ENCODE measurements at places on chromosomes 11 and 22. TPM values are rescaled to one million over a fixed set of nuclear protein-coding genes. Genes with fewer than 3 reads are reported as not detected.

- DNase-seq, result no peak
Measured at GRCh38 chr11:26993965-26994457, at the start of gene FIBIN. Gene FIBIN (plus strand): TSS chr11:26994112. CDS start chr11:26994527, 415 bp downstream.

DNA sequence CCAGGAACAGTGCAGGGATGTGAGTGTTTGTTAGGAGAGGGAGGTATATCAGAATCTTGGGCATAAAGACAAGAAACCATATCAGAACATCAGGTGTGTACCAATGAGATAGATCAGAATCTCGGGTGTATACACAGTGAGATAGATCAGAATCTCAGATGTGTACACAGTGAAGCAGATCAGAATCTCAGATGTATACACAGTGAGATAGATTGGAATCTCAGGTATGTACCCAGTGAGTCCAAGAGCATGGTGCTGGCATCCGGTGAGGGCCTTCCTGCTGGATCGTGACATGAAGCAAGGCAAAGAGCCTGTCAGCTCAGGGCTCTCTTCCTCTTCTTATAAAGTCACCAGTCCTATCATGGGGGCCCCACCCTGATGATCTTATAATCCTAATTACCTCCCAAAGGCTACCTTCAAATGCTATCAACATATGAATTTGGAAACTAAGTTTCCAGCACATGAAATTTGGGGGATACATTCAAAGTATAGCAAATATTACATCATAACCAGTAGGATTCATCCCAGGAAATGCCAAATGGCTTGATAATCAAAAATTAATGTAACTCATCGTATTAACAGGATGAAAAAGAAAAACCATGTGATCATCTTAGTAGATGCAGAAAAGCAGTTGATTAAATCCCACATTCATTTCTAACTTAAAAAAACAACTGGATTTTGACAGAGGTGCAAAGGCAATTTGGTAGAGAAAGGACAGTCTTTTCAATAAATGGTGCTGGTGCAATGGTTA lies 28.6 kb downstream of the PPARA start:
- peak; percentile 82 for DNase-seq

DNA sequence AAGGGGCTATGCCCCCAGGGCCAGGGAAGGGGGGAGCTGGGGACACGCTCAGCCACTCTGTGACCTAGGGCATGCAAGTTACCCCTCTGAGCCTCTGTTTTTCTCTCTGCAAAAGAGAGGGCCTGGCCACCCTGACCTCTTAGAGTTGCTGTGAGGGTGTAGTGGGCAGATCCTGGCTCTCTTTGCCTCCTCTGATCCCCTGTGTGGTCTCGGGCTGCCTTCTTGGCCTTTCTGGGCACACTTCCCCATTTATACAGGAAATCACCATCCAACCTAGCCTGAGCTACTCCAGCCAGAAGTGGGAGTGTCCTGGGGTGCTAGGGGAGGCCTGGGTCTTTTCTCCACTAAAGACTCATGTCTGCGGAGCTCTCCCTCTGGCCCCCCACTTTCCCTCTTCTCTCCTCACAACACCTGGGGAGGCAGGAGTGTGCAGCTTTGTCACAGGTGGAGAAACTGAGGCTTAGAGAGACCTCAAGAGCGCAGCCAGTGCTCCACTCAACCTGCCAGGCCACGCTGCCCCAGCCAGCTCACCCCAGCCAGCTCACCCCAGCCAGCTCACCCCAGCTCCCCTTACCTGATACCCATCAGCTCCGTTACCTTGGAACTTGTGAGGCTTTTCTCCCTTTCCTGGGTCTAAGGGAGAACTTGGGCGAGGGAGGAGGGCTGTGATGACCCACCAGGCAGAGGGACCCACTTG lies 1.4 kb downstream of the AIFM3 start:
- DNase-seq, result no peak

DNA sequence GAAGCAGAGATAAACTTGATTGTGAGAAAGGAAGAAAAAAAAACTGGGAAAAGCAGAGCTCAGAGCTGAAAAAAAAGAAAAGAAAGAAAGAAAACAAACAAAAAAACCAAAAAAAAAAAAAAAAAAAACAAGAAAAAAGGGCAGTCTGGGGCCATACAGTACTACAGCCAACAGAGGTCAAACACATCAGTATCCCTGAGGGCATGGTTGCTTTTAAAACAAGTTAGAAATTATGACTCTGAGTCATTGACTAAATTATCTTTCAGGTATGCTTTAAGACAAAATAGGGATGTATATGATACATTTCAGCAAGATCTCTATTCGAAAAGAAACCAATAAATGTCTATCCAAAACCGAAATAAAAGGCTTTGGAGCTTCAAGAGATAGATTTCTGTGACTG lies 37.1 kb upstream of the TLCD5 start:
- DNase-seq, result peak; percentile 40

Gene ACRV1
- not detected for total RNA-seq

Gene FAM83F
- 5.5 TPM for total RNA-seq

GRCh38 chr11:64758330-64759079 lies 1.3 kb downstream of the PYGM start:
- no peak for DNase-seq

- DNase-seq, result no peak
Measured at GRCh38 chr11:107102692-107103477, 84.6 kb upstream of the GUCY1A2 start.

GRCh38 chr22:20354238-20354975 lies 34.5 kb upstream of the DGCR6L start:
- DNase-seq, result no peak

DNA sequence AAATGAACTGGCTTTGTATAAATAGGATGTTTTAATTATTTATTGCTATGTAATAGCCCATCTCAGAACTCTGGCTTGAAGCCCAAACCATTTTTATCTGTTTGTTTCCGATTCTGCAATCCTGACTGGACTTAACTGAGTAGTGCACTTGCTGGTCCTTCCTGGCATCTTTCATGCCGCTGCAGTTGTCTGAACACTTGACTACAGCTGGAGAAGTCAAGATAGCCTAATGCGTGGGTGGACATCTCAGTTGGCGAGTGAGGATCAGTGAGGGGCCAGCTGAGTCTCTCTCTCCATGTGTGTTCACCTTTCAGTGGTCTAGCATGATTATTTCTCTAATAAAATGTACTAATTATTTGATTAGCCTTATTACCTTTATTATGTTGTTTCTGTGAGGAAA lies 105.8 kb downstream of the PRMT3 start:
- DNase-seq, result no peak

Gene MUC6
- 0.18 TPM for total RNA-seq

DNA sequence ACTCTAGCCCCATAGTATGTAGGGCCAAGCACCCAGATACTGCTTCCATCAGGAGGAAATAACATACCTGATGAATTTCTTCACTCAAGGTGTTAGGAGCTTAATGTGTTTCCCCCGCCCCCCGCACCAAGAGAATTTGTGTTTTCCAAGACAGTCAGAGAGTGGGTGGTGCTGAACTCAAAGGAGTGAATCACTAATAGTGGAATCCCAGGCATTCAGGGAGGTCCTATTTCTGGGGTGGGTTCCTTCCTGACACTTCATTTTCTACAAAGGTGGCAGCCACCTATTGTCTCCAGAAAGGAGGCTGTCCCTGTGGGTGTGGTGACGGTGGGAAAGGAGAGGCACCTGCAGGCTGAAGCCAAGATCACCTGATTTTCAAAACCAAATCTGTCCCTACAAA lies 50.8 kb upstream of the ELF5 start:
- peak; percentile 71 for DNase-seq

GRCh38 chr11:119666463-119667131 lies 62.4 kb downstream of the NECTIN1 start:
- peak; percentile 89 for DNase-seq

DNA sequence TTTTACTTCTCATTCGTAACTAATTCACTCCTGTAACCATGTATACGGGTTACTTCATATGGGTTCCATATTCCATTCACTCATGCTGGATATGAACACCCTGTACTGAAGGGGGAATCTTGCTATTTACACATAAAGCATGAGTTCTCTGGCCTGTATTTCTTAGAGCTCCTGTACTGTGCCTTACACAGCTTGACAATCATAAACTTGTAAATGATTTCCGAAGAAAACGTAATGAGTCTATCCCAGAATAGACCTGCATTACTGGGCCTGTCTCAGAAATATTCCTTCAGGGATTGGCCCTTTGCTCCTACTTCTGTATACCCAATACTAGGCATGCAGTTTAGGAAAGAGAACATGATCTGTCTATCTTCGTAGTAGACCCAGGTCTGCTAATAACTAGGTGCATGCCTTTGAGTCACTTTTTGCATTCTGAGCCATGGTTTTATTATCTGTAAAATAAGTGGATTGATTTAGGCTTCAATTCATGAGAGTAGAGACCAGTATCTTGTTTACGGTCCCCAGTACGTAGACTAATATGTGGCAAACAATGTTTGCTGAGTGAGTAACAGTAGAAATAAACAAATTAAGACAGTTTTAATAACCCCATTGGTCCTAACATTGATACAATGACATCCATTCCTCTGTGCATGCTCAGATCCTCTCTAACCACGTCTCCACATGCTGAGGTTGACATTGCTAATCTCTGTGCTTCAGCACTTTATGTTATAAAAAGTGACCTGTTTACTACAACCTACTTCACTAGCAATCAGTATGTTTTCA lies 1.2 kb downstream of the CCDC34 start:
- DNase-seq, result peak; percentile 55

Gene PARVG
- total RNA-seq, result not detected

DNA sequence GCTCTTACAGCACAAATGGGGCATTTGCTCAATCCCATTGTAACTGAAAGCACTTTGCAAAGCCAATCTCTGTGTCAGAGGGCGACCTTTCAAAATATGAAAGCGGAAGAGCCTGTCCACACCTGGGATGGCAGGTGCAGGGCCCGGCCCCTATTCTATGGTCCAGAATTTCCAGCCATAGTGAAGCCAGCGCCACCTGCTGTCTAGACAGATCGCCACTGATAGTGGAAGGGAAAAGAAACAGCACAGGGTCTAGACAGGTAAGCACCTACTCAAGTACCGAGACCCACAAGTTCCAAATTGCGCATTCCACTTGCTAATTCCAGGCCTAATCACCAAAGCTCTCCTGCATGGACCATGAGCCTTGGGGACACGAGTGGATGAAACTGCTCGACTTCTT lies 141.4 kb downstream of the NTM start:
- DNase-seq, result peak; percentile 67

DNA sequence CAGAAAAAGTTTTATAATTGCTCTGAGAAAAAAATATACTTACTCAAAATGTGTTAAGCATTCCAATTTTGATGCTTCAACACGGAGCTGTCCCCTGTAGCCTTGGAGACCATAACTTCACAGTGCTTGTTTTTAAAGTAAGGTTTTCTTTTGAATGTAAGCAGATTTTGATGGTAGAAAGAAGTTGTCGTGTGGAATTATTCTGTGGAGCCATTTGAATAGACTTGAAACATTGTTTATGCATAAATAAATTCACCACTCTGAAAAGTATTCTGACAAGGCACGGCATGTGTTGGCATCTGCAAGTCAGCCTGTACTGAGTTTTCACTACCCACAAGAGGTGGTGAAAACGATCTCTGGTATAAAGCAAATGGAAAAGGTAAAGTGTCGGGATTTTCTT lies 115.5 kb downstream of the UVRAG start:
- no peak for DNase-seq

DNA sequence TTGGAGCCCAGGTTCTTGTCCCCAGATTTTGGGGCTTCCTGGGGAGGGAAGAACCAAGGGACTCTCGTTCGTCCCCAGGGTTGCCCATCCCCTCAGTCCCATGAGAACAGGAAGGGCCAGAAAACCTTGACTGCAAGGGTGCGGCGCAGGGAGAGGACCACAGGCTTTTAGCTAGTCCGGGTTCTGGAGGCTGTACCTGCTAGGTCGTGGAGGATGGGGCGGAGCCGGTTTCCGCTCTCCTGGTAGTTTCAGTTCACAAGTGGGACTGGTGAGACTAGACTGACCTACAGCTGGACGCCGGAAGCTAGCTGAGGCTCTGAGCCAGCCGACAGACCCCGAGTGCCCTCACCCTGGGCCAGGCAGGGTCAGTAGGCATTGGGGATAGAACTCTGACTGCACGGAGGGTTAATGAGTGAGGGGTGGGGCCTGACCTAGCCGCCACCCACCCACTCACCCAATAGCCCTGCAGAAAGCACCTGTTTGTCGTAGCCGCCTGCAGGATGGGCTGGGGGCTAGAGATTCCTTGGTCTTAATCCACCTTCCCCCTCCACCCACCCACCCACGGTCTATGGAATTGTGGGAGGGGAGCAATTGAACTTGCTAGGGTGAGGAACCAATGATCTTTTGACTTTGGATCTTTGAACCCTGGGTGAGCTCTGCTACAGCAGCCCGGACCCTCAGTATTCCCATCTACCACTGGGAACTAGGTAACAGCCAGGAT lies 1.5 kb downstream of the MAFF start:
- DNase-seq, result peak; percentile 60

DNA sequence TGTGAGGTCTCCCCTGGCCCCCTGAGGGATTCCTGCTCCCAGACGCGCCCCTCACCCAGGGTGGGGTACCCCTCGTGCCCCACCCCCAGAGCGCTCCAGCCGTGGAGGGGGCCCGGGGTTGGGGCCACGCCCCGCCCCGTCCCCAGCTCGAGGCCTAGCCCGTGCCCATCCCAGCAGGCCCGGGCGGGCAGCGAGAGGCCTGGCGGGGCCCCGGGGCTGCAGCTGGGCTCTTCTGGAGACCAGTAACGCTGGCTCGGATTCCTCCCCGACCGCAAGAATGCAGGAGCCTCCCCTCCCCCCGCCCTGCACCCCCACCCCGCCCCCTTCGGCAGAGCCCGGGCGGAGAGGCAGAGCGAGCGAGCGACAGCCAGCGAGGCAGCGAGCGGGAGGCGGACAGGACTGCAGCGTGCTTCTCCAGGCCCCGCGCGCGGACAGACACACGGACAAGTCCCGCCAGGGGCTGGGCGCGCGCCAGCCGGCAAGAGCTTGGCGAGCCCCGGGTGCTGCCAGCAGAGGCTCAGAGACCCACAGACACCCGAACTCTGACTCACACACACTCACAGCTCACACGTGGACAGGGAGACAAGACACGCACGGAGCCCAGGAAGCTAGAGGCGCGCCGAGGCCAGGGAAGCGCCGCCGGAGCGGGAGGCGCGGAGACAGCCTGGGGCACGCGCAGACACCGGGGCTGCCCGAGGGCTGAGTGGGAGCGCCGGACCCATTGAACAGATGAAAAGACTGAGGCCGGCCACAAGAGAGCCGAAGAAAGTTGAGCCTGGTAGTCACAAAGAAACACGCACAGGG lies 15.2 kb downstream of the BCL9L start:
- peak; percentile 93 for DNase-seq

Gene LRP4
- 0.87 TPM for total RNA-seq

DNA sequence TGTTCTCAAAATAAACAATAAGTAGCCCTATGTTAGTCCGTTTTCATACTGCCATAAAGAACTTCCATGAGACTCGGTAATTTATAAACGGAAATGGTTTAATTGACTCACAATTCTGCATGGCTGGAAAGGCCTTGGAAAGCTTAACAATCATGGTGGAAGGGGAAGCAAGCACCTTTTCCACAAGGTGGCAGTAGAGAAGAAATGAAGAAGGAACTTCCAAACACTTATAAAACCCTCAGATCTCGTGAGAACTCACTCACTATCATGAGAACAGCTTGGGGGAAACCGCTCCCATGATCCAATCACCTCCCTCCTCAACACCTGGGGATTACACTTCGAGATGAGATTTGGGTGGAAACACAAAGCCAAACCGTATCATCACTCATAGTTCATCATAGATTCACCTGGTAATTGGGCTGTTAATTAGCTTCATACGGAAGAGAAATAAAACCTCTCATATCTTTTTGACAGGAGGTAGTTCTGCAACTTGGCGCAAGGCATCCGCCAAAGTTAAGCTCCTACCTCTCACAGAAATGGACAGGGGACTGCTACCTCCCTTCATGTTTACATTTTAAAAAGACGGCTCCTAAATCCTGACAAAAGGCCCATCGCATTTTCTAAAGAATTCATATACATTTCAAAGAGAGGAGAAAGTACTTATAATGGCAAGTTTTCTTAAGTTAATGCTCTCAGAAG lies 49.0 kb downstream of the MUC15 start:
- peak; percentile 45 for DNase-seq

Gene APOL3
- total RNA-seq, result not detected

All from PC-3 (cell line).